Endodermal cell (in vitro differentiated cells): ENCODE measurements at places on chromosomes 4 and X.
A peak's percentile ranks its signal among the peaks of the same experiment; 100 is the strongest.

- DNase-seq = no peak
These were observed 477.6 kb downstream of the PACRGL start for GRCh38 chr4:21177871-21178270.

DNA sequence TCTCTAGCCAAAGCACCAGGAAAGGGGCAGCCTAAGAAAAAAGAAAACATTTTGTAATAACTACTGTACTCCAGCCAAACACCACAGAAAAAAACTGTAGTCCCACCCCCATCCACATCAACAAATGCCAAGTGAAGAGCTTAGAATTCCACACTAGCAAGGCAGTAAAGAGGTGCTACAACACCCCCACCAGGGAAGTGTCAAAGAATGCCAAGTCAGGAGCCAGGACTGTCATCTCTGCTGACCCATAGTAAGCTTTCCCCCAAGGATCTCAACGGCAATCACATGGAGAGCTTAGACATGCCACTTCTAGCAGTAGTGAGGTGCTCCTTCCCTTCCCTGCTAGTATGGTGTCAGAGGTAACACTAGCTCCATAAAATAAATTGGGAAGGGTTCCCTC lies 34.4 kb upstream of the CCDC160 start:
- peak; percentile 80 for DNase-seq

DNA sequence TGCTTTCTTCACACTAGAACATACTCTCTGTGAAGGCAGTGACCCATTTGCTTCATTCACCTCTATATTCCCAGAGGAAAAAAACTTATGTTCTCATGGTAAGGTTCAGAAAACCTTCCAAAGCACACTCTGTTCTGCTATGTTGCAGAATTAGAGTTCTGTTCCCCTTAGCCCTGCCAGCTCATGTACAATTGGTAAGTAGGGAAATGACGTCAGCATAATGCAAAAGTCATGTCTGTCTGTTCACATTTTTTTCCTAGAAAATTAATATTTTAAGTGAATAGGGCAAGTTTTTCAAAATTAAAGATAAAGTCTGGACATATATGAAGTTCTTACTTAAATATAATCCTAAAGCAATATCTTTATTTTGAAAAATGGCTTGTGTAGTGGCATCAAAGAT lies 443.6 kb downstream of the GALNTL6 start:
- no peak for DNase-seq

DNA sequence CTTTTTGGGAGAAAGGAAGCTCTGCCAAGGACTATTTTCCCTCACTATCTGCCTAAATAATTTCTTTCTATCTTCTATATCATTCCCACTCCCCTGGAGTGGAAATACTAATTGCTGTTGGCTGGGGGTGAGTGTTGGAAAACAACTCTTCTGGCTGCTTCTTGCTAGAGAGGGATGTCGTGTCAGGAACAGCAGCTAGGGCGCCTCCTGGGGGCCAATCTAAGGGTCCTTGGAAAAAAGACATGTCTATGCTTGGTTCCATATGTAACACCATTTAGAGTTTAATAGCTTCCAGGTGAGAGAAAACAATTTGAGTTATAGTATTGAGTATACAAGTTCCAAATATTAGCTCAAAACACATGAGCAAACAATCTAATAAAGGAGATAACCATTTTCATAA lies 111.3 kb downstream of the MAGEE1 start:
- DNase-seq = peak; percentile 66

- DNase-seq = peak; percentile 37
These were observed 73.2 kb downstream of the HAUS3 start for GRCh38 chr4:2168469-2169319.

GRCh38 chr4:77014256-77014655 lies 61.5 kb downstream of the CCNI start:
- no peak for DNase-seq

- no peak for DNase-seq
These were observed 23.9 kb downstream of the STIM2 start for GRCh38 chr4:26884486-26884988.

DNA sequence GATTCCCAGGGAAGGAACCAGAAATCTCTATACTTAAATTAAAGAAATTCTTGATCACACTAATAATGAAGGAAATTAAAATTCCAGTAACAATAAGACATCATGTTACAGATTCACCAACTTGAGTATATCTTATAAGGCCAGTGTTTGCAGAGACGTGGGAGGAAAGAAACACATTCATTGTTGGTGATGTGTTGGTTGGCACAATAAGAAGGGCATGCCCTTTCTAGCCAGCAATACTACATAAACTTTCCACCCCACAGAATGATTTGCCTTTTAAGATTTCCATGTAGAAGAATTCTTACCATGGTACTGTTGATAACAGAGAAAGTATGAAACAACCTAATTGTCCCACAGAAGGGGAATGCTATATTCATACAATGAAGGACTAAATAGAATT lies 581.5 kb downstream of the STIM2 start:
- no peak for DNase-seq

DNA sequence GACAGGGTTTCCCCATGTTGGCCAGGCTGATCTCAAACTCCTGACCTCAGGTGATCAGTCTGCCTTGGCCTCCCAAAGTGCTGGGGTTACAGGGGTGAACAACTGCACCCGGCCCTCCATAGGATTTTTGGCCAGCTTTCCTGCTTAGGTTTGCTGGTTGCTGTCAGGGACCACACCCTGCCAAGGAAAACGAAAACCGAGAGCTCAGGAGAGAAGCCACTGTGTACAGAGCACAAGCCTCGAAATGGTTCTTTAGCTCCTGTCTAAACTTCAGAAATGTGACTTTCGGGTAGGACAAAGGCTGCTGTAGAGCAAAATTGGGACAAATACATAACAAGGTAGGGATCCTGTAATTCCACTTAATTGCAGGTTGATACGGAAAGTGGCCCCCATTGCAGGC lies 146.3 kb upstream of the ATP6AP2 start:
- DNase-seq = no peak

- DNase-seq = no peak
These were observed 250.1 kb downstream of the SNCA start for GRCh38 chr4:89586864-89587263.

DNA sequence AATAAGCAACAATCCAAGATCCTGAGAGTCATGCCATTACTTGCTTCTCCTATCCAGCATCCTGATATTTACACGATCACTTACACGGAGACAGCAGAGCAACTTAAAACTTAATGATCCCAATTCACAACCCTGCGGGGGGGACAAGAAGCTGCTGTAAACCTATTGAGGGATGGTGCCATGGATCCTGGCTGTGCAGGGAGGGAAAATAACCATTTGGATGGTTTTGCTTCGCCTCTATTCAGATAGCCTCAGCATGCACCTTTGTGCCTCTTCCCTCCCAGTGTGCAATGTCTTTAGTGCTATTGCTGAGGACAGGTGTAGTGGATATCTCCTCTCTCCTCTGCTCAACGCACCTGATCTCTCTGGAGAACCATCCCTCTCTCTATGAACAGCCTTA lies 89.7 kb upstream of the PPARGC1A start:
- peak; percentile 72 for DNase-seq

GRCh38 chr4:3160438-3160837 lies 86.0 kb downstream of the HTT start:
- DNase-seq = no peak

DNA sequence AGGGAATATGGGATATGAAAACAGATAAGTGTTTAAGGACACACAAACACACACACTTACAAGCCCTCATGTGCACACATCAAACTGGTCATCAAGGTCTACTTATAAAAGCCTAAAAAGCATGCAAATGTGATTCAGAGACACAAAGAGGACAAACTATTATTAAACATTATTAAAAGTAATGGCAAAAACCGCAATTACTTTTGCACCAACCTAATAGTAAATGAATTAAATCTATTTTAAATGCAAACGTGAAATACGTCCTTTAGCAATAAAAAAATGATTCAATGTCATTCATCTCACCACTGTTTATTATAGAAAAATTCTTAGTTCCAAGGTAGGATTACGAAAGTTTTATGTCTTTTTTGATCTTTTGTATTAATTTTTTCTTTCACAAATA lies 91.1 kb upstream of the ARMCX2 start:
- DNase-seq = no peak

GRCh38 chrX:46589977-46590723 lies 16.6 kb downstream of the CHST7 start:
- no peak for DNase-seq

DNA sequence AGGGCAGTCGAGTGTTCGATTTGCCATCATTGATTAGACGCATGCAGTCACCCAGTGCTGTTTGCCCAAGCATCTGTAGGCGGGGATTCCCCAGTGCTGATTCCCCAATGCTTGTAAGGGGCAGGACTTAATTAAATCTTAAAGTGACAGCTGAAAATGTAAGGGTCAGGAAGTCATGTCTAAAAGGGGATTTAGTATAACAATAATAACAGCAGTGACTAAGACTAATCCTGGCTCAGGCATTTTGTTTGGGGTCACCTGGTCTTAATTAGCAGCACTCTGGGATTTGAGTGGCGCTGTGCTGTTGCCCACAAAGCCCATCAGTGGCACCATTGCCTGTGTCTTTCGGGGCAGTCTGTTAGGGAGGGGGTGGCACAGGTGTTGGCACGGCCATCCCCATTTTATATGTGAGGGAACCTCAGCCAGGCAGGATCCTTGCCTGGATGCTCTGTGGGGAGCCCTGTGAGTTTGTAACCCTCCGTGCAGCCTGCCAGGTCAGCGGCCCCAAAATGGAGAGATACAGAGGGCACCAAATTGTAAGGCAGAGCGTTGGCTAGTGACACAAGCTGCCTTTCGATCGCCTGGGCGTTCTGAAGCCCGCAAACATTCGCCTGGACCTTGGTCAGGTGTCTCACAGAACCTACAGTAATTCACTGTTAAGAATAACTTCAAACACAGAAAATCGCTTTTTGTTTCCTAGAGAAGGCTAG lies 146.7 kb downstream of the TBL1X start:
- no peak for DNase-seq

GRCh38 chr4:114964026-114964425 lies 149.4 kb downstream of the NDST4 start:
- DNase-seq = no peak

DNA sequence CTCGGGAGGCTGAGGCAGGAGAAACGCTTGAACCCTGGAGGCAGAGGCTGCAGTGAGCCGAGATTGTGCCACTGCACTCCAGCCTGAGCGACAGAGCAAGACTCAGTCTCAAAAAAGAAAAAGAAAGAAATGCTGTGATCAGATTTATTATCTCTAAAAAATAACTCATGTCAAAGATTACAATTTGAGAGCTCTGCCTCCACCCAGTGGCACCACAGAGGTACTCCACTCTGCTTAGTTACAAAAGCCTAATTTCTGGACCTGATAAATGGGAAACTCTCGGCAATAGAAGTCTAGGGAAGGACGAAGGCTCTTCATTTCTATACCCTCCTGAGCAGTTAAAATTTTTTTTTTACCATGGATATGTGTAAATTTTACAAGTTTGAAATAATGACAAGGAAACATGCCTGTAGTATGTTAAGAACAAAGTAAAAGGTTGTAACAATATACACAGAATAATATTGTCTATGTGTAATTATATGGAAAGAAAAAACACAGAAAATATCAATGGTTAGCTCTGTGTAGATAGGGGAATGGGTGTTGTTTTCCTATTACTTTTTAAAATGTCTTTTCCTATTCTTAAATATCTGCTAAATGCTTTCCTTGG lies 149.8 kb downstream of the STIM2 start:
- peak; percentile 81 for DNase-seq

- DNase-seq = no peak
These were observed 34.7 kb upstream of the PGRMC2 start for GRCh38 chr4:128322311-128322710.

DNA sequence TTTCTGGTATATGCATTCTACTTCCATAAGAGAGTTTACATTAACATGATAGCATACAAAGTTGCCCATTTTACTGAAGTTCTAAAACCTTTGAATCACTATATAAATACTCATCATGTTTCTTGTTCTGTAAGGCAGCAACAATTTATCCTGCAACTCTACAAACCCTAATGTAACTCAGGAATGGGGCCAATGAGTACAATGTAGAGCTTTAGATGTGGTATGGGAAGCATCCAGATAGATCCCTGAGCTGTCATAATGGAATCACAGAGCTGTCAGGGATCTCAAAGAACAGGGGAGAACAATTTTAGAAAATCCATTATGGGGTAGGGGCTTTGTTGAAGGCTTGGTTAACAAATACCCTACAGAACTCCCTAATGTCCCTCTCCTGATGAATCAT lies 88.5 kb downstream of the DCUN1D4 start:
- no peak for DNase-seq

DNA sequence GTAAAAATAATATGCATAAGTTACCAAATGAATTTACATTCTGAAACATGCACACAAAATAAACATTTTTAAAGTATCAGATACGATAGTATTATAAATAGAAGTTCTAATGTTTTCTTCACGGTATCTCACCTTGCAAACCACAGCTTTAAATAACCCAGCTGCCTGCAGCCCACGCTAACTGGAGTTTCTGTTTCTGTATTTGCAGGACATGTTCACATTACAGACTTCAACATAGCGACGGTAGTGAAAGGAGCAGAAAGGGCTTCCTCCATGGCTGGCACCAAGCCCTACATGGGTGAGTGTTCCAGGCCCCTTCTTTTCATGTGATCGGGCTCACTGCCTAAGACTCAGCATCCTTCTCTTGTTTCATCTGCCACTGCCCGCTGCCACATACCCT lies 291.7 kb downstream of the EVC2 start:
- no peak for DNase-seq

- peak; percentile 48 for DNase-seq
These were observed 782.5 kb upstream of the INTU start for GRCh38 chr4:126850286-126850685.

DNA sequence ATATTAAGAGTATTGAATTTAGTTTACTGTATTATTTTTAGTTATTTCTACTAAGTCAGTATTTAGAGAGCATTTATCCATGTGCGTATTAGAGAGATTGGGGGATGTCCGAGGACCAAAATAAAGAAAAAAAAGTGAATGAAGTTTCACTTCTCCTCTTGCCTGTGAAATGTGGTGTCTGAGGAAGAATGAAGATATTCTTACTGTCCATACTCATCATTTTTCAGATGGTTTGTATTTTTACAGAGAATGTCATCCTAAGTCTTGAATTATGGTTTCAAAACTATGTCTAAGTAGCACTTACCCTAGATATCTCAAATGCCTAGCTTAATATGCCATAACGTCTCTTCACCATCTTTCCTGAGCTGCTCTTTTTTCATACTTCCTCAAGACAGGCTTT lies 854.3 kb downstream of the C4orf33 start:
- DNase-seq = no peak

DNA sequence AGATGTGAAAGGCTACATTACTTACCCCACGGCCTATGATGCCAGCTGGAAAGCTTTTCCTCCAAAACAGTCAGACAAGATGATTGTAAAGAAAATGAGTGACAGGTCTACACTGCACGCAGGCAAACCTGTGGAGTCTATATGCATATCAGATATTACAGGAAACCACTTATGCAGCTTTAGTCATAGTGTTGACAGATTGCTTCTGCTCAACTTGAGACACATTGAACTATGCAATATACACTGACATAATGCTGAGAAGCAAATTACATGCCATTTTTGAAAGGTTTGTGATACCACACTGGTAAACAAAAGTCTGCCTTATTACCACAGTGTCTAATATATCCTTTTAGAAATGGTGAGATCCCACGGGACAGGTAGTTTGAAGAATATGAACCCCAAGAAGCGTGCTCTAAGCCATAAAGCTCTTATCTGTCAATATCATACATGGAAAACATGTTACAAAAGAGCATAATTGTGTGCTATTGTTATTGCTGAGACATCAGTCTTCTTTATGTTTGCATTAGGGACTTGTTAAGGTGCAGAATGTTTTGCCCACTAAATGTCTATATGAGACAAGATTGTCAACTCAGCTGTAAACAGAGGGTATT lies 1835.8 kb upstream of the TENM3 start:
- DNase-seq = no peak
